ENCODE measurements at places on chromosomes 3 and 15. TPM values are rescaled to one million over a fixed set of nuclear protein-coding genes. Genes with fewer than 3 reads are reported as not detected.

Gene ZIC4
- not detected for total RNA-seq

Gene ARIH2
- 68.4 TPM for total RNA-seq

Gene C3orf70
- total RNA-seq = 0.75 TPM

- DNase-seq = no peak
These were observed 18.6 kb upstream of the TICRR start for GRCh38 chr15:89556413-89557262.

GRCh38 chr15:48778331-48778730, 32.5 kb downstream of the CEP152 start:
- no peak for DNase-seq

GRCh38 chr15:22780267-22780666, 6.2 kb upstream of the NIPA1 start:
- DNase-seq = no peak

DNA sequence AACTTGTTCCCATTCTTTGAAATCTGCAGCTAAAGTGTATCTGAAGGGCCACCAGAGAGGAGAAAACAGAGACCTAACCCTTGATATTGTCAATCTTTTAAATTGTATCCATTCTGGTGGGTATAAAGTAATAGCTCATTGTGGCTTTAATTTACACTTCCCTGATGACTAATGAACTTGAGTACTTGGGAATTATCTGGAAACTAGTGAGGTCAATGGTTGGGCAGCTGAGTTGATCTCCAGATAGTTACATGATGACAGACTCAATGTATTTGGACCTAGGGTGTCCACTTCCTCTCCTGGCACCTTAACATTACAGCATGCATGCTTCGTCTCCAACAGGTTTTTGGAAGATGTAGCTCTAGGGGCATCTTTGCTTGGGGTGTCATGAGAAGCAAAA, 195.2 kb downstream of the PDCD6IP start:
- DNase-seq = no peak

Gene RARRES1
- total RNA-seq = 53.3 TPM

Gene ROPN1B
- not detected for total RNA-seq

DNA sequence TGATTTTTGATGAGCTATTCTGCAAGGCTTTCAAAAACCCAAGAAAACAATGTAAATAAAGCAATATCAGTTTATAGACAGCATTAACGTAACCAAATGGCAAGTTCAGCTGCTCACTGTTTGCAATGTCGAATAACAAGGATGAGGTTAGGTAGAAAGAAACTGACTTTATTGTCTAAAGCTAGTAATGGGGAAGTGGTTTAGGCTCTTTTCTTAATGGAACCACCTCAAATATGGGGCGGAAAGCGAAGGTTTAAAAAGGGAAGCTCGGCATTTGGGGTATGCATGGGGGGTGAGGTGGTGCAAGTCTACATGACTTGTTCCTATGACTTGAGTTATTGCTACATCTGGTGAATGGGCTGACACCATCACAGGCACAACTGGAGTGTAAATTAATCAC, 1060.2 kb downstream of the NSUN3 start:
- no peak for DNase-seq

DNA sequence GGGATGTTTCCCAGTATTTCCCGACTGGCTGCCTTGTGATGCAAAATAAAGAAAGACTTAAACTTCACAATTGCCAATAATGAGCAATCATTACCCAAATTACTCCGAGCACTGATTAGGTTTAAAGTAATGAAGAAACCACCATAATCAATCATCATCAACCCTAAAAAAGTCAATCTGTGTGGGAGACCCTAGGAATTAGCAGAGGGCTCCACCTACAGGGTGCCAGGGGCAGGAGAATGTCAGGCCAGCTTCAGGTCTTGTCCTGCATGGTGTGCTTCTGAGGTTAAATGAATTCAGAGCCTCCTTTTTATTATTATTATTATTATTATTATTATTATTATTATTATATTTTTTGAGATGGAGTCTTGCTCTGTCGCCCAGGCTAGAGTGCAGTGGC, 478.0 kb upstream of the ARRDC4 start:
- no peak for DNase-seq

Gene LYSMD4
- 9.3 TPM for total RNA-seq

Gene TTLL13
- not detected for total RNA-seq

Gene SLC9C1
- total RNA-seq = not detected

Gene VIPR1
- total RNA-seq = 8.0 TPM

Gene PLSCR5
- not detected for total RNA-seq

Gene BDH1
- 45.4 TPM for total RNA-seq

- DNase-seq = no peak
These were observed 182.3 kb downstream of the OR4M2 start for GRCh38 chr15:22262613-22263020.

DNA sequence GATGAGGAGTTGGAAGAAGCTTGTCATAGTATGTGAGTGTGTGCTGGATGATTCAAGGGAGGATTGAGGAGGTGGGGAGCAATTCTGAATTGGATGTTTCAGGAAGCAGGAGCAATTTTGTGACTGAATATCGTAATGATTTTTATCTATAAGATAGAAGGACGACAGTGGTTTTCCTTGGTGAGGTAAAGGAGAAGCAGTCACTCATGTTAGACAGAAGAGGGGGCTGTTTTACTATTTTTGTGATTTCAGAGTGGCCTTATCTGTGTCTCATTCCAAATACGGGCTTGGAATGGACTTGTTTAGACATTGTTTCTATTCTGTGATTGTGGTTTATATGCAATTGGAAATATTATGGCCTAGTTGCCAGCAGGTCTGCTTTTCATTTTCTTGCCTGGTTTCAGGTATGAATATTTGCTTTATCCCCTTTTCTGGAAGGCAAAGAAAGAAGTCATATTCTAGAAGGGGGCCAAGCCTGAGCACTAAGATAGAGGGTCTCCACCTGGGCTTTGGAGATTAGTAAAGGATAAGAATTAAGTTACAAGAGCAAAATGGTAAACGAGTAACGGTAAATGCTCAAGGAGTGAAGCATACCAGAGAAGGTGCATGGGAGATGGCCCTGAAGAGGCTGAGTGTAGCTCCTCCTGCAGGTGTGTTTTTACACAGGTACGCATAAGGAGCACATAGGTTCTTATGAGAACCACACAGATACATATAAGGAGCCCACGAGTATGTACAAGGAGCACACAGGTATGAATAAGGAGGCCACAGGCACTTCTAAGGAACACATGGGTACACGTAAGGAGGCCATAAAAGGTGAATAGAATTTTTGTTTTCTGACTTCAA, 124.6 kb upstream of the KCNAB1 start:
- no peak for DNase-seq
